CD4-positive, alpha-beta T cell treated with Interleukin-15 for 1 hour (primary cell): ENCODE measurements at places on chromosomes 6 and 20.
A peak's percentile ranks its signal among the peaks of the same experiment; 100 is the strongest.

DNA sequence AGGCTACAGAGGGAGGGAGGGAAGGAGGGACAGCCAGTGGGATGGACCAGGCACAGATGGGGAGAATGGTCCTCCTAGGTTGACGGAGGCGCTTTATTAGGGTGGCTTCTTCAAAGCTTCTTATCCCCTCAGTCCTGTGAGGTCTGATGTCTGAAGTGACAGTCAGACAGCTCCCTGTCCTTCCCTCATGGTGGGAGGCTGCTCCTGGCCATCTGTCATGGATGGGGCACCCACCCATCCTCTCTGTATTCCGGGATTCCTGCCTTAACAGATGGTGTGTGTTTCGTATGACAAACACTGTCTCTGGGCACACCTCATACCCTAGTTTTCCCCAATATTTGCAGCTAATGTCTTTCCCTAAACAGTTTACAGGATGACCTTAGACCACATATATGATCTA lies 7.9 kb downstream of the RIN2 start:
- no peak for DNase-seq

DNA sequence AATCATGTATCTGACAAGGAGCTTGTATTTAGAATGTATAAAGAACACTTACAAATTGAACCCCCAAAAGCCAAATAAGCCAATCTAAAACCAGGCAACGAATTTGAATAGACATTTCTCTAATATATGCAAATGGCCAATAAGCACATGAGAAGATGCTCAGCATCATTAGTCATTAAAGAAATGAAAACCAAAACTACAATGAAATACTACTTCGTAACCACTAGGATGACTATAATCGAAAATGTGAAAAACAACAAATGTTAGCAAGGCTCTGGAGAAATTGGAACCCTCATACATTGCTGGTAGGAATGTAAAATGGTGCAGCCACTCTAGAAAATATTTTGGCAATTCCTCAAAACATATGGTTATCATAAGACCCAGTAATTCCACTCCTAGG lies 105.8 kb upstream of the TOP1 start:
- no peak for DNase-seq

GRCh38 chr6:41258196-41258493 lies 28.3 kb downstream of the TREM1 start:
- DNase-seq: no peak

- DNase-seq: no peak
These were observed 294.0 kb downstream of the CLIC5 start for GRCh38 chr6:45721665-45722064.

DNA sequence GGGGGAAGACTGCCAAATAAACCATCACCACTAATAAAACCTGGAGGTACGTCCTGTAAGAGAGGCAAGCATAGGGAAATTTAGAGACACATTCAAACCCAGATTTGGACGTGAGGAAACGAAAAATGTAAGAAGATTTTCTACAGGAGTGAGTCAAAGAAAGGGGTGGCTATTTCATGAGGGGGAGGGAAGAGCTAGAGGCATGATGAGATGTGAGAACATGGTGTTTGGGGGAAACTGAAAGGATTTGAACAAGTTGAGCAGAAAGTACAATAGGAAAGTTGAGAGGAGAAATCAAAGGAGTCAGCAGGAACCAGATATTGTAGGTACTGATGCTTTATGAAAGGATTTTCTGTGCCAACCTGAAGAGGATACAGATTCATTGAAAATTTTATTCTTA lies 179.1 kb upstream of the HS3ST5 start:
- DNase-seq: no peak

- peak; percentile 40 for DNase-seq
These were observed 87.7 kb downstream of the TMEM242 start for GRCh38 chr6:157235600-157236039.

DNA sequence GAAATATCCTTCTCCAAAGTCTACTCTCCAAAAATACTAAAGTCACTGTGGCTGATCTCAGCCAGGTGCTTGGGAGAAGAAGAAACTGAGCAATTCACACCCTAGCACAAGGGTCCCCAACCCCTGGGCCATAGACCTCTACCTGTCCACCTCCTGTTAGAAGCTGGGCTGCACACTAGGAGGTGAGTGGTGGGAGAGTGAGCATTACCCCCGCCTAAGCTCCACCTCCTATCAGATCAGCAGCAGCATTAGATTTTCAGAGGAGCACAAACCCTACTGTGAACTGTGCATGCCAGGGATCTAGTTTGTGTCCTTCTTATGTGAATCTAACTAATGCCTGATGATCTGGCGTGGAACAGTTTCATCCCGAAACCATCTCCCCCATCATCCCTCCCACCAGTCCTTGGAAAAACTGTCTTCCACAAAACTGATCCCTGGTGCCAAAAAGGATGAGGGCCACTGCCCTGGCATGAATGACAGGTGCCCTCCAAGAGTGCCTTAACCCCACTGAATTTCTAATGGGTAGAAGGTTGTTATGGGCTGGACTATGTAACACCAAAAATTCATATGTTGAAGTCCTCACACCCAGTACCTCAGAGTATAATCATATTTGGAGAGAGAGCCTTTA lies 109.2 kb upstream of the CDYL start:
- no peak for DNase-seq

- DNase-seq: no peak
These were observed at the start of gene BEND6 for GRCh38 chr6:56954403-56955170. Gene BEND6 (plus strand): TSS chr6:56955107. CDS start chr6:56981811, 26,704 bp downstream.

- DNase-seq: peak; percentile 17
These were observed 213.9 kb upstream of the CNR1 start for GRCh38 chr6:88380083-88380482.
